Keratinocyte (primary cell): ENCODE measurements at places on chromosomes 5 and 9.

GRCh38 chr5:89878140-89879132, 531.1 kb downstream of the CETN3 start:
- DNase-seq, result peak; percentile 11

DNA sequence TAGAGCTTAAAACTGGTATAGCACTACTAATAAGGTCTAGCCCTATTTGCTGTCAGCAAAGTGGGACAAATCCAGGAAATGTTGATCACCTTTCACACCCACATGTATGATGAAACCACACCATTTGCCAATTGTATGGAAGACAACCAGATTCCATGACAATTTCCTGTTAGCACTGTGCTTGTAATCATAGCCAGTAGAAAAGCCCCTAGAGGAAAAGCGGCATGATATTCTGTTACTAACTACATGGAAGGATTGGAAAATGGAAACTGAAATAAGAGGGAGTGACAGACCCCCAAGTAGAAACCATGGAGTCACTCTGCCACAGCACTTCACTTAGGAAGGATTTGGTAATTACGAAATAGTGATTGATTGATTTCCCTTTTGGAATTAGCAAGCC, 923 bp downstream of the SPATA6L start:
- no peak for DNase-seq

- no peak for DNase-seq
Measured at GRCh38 chr5:135477613-135478066, 25.5 kb upstream of the TIFAB start.

DNA sequence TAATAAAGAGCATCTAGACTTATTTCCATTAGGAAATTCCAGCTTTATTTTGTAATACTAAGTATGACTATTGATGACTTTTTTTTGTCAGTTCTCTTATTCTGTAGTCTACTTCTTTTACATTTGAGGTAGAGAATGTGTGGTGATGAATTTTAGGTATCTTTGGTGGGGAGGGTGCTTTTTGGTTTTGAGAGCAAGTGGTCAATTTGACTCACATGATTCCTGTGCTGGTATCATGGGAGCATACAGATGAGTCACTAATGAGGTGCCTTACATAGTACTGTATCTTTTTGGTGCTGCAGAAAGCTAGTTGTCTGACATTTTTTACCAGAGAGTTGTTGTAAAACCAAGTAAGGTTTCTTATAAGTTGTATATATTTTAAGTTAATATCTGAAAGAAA, 35.3 kb downstream of the ERBIN start:
- peak; percentile 30 for DNase-seq

- DNase-seq, result no peak
Measured at GRCh38 chr9:131719262-131719908, 20.5 kb downstream of the RAPGEF1 start.

DNA sequence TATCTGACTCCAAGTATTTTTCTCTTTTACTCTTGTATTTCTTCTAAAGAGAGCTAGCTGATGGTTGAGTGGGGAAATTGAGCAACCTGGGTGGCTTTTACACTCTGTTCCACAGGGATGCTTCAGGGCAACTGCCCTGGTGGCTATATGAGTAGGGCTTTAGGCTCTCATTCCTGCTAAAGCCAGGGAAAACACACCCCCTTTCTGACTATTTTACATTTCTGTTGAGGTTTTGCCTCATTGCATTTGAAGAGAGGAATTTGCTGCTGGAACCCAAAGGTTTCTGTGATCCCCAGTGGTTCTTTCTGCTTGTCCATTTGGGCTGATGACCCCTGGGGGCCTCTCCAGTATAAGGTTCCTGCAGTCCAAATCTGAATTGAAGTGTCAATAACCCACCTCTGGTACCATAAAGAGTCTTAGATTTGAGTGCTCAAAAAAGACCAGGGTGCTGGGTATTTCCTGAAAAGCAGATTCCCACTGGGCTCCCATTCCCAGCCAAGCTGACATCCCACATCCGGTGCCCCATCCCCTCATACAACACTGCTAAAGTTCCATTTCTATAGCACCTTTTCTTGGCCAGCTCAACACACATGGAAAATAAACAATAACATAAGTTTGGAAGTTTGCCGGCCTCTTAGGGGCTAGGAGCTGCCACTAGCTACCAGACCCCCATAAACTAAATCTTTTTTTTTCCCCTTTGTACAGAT, 59.5 kb downstream of the PAPPA start:
- DNase-seq, result no peak

DNA sequence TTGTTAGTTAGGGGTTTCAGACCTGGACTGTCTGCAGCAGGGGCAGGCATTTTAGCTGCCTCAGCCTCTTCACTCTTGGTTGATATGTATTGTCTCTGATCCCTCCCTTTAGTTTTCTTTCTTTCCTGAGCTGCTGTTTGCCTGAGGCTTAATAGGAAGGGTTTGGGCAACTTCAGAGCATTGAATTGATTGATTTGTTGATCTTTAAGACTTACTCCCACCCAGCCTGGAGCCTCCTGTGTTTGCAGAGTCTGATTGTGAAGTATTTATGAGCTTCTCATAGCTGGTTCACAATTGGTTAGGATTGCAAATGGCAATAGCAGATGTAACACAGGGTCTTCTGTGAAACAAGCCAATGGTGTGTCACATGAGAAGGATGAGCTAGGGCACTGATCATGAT, 671.8 kb upstream of the SEMA6A start:
- DNase-seq, result no peak

GRCh38 chr5:82413302-82414040, 135.3 kb upstream of the RPS23 start:
- DNase-seq, result no peak

DNA sequence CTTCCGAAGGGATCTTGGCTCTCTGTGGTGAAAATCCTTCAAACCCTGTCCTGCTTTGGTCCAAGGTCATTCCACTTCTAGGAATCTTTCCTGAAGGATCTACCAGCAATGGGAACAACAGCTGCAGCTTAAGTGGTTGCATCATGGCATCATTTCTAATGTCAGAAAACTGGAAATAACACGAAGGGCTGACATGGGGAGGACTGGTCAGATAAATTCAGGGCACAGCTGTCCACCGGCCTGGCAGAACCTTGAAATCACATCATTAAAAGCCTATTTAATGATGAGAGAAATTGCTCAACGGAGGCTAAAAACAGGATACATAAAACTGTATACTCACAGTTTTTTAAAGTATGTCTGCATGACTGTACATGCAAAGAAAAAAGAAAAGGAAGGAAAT, 28.3 kb downstream of the OLFML2A start:
- no peak for DNase-seq

- DNase-seq, result no peak
Measured at GRCh38 chr9:81772144-81772543, 82.8 kb upstream of the TLE1 start.

- no peak for DNase-seq
Measured at GRCh38 chr5:57862471-57862911, 379.9 kb upstream of the ACTBL2 start.

DNA sequence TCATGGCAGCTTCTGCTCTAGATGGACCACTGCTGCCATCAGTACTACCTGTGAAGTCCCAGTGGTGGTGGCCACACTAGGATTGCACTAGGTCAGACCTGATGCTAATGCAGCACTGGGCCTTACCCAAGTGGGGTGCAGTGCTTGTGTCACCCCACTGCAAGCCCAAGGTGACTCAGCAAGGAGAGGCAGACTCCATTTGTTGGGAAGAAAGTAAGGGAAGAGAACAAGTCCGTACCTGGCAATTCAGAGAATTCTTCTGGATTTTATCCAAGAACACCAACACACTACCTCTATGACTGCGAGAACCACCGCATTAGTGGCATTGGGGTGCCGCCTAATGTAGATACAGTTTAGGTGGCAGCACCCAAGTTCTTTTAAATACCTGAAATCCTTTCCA, 34.0 kb upstream of the TYRP1 start:
- DNase-seq, result no peak
